GOT3 (cell line): ENCODE measurements at places on chromosomes 13 and 19.

- no peak for DNase-seq
These were observed 16.3 kb downstream of the ZNF160 start for GRCh38 chr19:53086949-53087348.

DNA sequence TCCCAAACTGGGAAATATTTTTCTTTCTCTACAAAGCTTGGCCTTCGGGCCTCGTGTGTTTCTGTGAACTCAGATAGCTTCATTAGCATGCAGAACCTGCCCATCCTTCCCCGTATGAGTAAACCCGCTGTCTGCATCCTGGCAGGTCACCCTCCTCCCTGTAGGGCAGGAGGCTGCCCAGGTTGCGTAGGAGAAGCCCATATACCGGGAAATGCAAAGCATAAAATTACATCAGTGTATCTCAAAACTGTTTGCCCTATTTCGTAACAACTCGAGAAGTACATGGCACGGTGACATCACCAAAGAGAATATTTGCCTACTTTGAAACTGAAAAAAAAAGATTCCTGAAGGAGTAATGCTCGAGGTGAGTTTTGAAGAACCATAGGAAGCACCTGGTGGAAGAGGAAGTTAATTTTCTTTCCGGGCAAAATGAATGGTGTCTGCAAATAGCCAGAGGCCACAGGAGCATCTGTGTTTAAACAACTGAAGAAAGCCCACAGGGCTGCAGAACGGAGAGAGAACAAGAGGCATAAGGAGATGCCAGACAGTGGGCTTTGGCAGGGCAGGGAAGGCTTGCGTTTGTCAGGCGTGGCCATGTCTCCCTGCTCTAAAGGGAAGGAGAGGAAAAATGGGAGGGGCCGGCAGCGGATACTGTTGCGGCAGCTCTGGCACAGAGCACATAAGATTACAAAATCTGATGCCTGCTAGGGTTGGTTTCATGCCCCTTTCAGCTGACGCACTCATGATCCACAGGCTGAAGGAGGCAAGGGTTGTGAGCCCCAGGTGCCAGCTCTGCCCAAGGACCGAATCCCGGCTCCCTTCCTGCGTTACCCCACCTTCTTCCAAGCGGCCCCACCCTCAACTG is 81.4 kb downstream of the IRS2 start:
- DNase-seq = no peak

- peak; percentile 58 for DNase-seq
These were observed 1.0 kb downstream of the GPR108 start for GRCh38 chr19:6736169-6736916.

DNA sequence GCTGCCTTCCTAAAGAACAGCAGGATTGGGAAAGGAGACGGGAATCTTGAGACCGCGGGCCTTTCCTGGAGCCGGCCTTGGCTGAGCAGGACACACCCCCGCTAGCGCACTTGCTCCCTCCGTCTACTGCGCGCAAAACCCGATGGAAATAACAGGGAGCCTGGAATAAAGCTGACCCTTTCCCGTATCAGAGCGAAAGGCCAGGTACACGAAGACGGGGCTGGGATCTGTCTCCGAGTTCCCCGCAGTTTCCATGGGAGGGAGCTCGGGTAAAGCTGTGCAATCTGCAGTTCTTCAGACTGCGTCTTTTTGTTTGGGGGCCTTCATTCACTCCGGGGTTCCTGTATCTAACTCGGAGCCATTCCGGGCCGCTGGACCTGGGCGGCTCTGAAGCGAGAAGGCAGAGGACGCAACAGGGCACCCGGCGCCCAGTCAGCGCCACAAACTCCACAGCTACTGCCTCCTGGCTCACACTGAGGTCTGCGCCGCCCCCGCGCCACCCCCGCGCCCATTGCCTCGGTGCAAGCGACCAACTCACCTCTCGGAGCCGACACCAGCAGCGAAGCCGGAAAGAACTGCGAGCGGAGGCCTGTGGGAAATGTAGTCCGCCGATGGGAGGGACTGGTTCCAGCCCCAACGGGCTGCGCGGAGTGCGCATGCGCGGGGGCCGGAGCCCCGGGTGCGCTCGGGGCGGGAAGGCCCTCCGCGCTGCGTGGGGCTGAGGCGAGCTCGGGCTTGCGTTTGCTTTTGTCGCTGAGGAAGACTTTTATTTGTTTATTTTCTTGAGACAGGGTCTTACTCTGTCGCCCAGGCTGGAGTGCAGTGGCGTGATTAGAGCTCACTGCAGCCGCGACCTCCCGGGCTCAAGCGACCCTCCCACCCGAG is at the start of gene ZFP14:
Gene ZFP14 (minus strand): TSS at position 577 of the 885 bp plus-strand sequence. CDS start 11,309 bp downstream, outside the sequence.
- peak; percentile 83 for DNase-seq

- no peak for DNase-seq
These were observed 221.7 kb downstream of the KCNRG start for GRCh38 chr13:50236898-50237318.

DNA sequence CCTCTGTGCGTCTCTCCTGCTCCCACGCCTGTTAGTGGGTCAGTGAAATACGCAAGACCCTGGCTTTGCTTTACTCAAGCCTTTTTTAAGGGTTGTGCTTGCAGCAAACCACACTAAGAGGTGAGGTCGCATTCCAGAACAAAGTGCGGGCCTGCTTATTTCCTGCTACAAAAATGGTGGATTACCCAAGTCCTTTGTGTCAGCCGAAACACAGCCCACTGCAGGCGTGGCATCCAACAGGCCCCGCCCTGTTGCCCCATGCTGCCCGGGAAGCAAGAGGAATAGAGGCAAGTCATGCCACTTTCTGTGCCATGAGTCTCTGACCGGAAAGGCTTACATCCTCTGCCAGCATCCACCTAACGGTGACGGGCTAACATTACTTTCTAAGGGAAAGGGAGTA is 7.7 kb upstream of the IRS2 start:
- DNase-seq = no peak

DNA sequence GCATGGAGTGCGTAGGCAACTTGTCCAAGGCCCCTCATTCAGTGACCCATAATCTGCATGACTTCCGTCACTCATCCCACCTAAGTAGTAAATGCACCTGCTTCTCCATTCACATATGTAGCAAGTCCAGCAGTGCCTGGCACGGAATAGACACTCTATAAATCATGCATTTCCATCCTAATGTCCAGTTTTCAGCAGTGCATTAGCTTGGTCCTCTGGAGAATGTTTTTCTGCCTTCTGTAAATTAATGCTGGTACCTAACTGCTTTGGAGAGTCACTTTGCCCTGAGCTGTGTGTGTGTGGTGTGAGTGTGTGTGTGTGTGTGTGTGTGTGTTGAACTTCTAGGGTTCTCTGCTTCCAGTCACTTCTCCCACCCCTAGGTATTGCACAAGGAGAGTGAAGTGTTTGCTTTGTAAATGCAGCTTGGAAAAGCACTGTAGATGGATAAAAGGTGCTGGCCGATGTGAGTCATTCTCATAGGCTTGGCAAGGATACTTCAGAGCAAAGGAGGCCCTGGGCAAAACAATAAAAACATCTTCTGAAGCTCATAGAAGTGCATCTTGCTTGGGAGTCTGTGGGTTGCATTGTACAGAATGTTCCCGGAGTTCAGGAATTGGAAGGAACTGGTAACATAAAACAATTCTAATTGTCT is 181.8 kb downstream of the KATNAL1 start:
- no peak for DNase-seq

DNA sequence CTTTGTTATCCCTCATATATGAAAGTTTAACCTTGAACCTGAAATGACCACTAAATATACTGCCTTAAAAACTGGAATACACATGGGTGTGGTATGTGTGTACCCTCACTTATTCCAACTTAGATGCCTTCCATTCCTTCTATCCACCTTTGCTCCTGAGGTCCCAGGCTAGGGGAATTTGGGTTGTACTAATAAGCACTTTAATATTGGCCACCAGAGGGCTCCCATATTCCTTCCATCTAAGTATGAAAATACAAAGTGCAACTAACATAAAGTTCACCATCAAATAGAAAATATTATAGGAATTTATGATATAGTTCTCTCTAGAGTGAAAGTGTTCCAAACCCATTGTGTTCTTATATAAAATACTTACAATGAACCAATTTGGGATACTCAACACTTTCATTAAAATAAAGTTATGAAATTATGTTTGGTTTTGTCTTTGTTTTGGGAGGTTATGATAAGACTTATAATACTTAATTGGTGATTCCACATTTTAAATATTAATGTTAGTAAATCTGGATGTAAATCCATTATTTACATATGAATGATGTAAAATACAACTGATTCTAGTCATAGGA is 62.3 kb downstream of the ITGBL1 start:
- no peak for DNase-seq

- no peak for DNase-seq
These were observed 116.5 kb downstream of the SLITRK1 start for GRCh38 chr13:83765796-83766195.

DNA sequence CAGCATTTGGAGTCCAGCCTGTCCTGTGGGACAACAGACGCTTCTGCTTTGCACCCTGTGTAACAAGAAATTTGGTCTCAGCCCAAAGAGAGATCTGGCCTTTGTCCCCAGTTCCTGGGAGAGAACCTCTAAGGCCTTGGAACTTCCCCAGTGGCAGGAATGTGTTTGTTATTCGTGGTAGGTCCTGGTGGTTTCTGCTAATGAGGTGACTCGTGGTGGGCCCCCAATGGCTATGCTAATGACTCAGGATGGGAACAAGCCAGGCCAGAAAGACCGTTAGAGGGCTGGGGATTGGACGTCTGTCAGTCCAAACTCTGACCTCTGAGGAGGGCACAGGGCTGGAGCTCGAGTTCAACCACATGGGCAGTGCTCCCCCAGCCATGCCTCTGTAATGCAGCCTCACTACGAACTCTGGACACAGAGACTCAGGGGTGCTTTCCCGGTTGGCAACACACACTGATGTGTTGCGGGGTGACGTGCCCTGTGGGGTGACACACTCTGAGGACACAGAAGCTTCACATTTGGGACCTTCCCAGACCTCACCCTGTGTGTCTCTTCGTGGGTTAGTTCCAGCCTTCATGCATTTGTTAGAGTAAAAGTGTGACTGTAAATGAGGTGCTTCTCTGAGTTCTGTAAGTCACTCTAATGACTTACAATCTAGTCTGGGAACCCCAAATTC is 38.9 kb downstream of the TEX29 start:
- DNase-seq = no peak

DNA sequence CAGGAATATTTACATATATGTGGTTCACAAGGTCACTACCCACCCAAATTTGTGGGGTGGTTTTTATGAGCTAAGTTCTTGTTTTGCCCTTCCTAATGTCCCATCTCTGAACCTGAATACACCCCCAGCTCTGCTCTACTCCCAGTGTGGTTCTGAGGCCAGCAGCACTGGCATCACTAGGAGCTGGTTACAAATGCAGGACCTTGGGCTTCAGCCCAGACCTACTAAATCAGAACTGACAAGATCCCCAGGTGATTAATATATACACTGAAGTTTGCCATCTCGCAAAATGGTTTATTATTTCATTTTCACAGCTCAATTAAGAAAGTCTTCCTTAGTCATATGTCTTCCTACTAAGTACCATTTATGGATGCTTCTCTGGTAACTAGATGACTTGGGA is 67.9 kb downstream of the FOXO1 start:
- no peak for DNase-seq

- no peak for DNase-seq
These were observed 53.9 kb downstream of the SMIM24 start for GRCh38 chr19:3426433-3426832.

DNA sequence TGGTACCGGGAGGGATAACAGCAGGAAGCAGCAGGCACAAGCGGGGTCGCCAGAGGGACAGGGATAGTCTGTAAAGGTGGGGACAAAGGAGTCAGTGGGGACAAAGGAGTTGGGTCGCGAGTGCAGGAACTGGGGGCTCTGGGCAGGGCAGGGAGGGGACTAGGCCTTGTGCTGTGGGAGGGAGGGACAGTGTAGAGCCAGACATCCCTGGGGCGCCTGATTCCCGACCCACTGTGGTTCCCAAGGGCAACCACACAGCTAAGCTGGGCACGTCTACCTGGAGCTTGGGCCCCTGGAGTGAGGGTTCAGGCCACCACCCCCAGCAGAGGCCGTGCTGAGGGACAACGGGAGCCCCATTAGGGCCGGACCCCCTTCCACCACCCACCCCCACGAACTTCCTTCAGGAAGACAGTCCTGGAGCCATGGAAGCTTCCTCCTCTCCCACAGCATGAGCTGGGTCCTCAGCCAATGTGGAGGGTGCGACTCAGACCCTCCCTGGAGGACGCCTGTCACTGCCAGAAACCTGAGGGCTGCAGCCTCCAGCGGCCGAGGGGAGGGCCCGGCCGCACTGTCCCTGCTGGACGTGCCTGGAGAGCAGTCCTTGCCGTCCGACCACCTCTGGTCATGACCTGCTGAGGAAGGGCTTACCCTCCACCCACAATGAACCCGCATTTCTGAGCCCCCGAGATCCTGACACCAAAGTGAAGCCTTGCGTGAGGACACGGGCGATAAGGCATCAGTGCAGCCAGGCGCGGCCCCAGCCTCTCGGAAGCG is 77.9 kb downstream of the SPACA7 start:
- DNase-seq = no peak

- no peak for DNase-seq
These were observed 12.9 kb downstream of the CC2D1A start for GRCh38 chr19:13918726-13919411.

DNA sequence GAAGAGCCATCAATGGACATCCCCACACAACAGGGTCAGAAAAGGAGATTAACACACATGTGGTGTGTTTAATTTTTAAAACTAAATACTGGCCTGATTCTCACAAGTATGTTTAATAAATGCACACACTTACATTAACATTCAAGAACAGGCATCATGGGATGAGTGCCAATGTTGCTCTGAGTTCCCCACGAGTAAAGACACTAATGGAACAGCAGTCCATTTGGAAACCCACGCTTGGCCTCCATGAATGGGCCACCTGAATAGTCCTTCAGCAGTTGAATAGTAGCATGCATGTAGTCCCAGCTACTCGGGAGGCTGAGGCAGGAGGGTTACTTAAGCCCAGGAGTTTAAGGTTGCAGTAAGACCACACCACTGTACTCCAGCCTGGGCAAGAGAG is 195.2 kb upstream of the IPO5 start:
- no peak for DNase-seq

- DNase-seq = no peak
These were observed 48.8 kb upstream of the RAP2A start for GRCh38 chr13:97385146-97385545.

DNA sequence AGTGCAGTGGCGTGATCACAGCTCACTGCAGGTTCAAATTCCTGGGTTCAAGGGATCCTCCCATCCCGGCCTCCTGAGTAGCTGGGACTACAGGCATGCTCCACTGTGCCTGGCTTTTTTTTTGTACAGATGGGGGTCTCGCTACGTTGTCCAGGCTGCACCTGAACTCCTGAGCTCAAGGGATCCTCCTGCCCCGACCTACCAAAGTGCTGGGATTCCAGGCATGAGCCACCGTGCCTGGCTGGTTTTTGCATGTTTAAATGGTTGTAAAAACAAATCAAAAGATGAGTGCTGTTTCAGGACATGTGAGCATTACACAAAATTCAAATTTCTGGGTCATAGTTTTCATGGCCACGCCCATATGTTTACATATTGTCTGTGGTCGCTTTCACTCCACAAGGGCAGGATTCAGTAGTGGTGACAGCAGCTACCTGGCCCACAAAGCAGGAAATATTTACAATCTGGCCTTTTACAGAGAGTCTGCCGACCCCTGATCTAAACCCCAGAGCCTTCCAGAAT is 5.3 kb downstream of the MATK start:
- DNase-seq = no peak
